ENCODE measurements at places on chromosomes 5 and 9.
A peak's percentile ranks its signal among the peaks of the same experiment; 100 is the strongest.

DNA sequence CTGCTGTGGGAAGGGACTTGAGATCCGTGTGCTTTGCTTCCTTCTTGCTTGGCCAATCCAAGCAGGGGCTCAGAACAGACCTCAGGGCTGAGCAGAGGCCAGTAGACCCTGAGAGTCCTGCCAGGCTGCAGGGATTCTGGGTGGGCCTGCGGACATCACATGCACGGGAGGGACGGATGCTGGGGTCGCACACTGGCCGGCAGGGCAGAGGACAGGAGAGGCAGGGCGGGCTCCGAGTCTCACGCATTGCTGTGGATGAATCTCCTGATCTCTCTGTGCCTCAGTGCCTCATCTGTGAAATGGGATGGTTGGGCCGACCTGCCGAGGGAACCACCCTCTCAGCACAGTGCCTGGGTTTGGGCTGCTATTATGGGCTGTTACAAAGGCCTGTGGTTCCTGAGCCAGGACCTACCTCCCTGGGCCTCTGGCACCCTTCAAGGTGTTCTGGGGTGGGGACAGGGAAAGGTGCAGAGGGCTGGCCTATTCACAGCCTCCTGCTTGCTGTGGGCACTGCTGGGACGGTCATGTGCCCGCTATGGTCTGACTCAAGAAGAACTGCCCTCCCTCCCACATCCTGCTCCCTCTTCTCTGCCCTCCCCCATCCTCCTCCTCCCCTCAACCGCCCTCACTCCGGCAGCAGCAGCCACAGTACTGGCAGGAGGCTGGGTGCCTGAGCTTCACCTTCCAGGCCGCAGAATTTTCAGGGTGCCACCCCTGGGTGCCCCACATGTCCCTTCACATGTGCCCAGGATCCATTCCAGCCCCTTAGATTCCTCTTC, 43.3 kb downstream of the NCS1 start:
- no peak for DNase-seq

- no peak for DNase-seq
Measured at GRCh38 chr9:135849181-135849580, 58.2 kb downstream of the CAMSAP1 start.

DNA sequence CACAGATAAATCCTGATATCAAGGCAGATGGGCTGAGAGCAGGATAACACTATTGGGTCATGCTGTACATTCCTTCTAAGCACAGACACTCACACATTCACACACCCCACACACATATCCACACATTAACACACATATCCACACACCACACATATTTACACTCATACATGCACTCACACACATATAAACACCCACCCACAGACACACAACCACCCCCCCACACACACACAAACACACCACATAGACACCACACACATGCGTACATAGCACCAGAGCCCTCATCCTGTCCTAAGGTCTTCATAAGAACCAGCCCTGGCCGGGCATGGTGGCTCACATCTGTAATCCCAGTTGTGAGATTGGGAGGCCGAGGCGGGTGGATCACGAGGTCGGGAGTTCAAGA, 322.3 kb upstream of the ADCY2 start:
- no peak for DNase-seq

GRCh38 chr9:104810421-104811339, 46.8 kb downstream of the NIPSNAP3B start:
- no peak for DNase-seq

DNA sequence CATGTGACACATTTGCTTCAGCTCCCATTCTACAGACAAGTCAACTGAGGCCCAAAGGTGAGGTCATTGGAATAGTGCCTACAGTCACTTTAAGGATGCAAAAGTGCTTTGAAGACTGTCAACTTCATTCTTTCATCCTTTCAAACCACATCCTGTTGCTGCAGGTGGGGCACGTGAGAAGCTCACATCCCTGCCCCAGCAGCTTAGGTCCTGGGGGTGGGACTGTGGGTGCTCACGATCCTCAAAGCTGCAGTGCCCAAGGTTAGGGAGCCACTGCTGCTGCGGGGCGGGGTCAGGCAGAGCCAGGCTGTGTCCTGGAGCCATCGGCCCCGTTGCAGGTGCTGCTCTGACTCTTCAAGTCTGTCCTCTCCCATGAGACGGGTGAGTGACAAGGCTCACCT, 57.9 kb upstream of the IER5L start:
- DNase-seq = peak; percentile 37

GRCh38 chr9:132575005-132575609, 7.3 kb upstream of the BARHL1 start:
- peak; percentile 21 for DNase-seq

GRCh38 chr5:87551911-87552310, 139.2 kb upstream of the CCNH start:
- no peak for DNase-seq

DNA sequence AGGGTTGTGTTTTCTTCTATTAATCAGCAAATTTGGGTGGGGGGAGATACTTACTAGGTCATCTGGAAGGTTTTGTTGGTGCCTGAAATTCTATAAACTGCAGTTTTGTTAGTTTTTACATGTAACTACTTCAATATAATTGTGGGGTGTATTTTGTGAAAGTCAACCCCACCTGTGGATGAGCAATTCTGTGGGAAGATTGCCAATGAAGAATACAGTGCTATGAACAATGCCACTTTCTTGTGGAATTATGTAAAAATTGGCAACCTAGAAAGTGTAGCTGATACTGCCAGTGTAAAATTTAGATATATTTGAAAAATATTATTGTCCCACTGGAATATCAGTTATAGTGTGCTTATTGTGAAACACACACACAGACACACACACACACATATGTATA, 80.7 kb downstream of the VCAN start:
- DNase-seq = no peak

Measured in activated T-cell treated with anti-CD3 and anti-CD28 coated beads for 24 hours (primary cell).